ENCODE measurements at places on chromosomes 5 and 9.

GRCh38 chr5:113474100-113474728 is 14.0 kb downstream of the MCC start:
- DNase-seq: no peak

- no peak for DNase-seq
These were observed 159.5 kb downstream of the GNA14 start for GRCh38 chr9:77488439-77489126.

GRCh38 chr5:80973027-80973426 is 12.9 kb downstream of the RASGRF2 start:
- DNase-seq: no peak

- no peak for DNase-seq
These were observed 4.1 kb upstream of the RAPGEF6 start for GRCh38 chr5:131639148-131639547.

DNA sequence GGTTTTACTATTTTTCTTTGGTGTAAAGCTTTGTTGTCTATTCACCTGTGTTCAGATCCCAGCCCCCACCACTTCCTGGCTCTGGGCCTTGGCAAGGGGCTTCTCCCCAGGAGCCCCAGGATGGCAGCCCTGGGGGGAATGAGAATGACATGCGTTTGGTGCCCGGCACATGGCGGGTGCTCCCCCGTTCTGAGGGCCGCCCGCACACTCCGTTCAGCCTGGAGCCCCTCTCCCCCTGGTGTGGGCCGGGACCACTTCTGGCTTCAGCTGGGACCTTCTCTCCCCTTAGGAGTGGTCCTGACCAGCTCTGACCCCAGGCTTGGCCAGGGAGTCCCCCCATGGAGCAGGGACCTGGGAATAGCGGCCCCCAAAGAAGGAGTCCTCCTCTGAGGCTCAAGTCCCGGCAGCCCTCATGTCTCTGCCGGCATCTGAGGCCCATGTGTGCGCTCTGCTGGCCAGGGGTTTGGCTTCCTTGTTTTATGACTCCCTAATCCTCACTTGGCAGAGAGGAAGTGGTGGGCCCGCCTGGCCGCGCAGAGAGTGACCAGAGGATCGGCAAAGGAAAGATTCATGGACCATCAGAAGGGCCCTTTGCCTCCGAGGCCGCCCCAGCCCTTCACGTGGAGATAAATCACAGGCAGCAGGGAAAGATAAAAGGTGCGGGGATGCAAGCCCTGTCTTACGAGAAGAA is 57.0 kb upstream of the LMX1B start:
- no peak for DNase-seq

DNA sequence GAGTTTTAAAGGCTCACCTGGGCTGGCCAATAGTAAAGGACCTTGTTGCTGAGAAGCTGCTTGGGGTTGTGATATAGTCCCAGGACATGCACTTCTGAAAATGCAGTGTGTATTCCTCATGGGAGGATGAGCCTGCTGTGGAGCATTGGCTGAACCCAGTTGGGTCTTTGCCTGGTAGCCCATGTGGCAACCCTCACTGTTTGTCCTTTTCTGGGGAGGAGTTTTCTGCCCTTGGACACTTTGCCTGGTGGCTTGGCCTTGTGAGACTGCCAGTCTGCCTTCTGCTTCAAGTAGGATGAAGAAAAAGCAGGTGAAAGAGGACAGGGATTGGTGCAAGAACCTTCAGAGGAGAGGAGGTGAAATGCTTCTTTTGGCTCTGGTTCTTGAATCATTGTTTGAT is 4.0 kb downstream of the TENT4A start:
- DNase-seq: no peak

DNA sequence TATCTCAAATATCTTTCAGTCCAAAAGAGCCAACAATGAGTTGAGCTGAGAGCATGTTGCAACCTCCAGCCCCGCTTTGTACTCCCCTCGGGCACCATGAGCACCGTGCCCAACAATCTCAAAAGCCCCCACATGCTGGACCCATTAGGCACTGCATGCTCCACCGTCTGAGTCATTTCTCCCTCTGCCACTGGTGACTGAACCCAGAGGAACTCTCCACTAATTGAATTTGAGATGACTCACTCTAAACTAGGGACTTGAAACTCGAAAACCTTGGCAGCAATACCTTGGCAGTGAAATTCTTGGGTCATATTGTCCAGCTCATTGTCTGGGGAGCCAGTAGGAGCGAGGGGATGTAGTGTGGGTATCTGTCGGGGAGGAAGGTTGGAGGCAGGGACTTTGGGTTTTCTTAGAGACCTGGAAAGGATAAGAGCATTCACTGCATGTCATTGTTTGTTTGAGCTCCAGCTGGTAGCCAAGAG is 49.9 kb upstream of the SLIT3 start:
- no peak for DNase-seq

DNA sequence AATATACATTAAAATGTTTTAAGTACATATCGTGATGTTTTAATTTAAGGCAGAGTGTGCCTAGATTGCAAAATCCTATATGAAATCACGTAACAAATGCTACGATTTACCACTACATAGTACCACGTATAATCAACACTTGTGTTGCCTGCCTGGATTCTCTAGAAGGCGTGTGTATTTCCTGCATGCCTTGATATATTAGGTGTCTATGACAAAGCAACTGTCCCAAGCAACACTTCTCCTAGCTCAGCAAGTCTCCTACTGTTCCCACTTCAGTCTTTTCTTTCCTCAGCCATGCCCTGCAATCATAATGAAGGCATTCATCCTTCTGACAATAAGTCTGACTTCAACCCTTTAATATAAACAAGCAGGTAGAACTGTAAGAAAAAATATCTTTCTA is 89.6 kb downstream of the PTPRD start:
- DNase-seq: no peak

GRCh38 chr9:109206670-109207069 is 39.6 kb upstream of the FRRS1L start:
- no peak for DNase-seq
